ENCODE measurements at places on chromosomes 11 and 22.

DNA sequence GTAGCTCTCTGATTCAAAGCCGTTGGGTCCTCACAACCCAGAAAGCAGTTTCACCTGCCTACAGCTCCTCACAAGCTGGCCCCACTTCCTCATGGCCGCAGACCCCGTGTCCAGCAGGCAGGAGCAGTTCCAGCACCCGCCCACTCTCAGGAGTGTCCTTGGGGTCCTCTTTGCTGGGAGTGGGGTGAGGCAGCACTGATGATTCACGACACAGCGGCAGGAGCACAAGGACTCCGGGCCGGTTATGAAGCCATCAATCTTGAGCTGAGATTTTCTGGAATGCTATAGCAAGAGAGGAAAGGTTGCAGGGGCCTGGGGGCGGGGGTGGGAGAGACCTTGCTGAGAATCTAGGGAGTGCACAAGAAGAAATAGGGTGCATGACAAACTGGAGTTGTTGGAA lies 311.2 kb downstream of the NXPE2 start:
- DNase-seq, result no peak
- no peak overlapping the region for H3K4me3 ChIP-seq
- H3K4me1 ChIP-seq, result no peaks in the 10 kb centered on the region
- H3K27ac ChIP-seq, result no peak overlapping the region
- no peaks in the 10 kb centered on the region for H3K27me3 ChIP-seq

DNA sequence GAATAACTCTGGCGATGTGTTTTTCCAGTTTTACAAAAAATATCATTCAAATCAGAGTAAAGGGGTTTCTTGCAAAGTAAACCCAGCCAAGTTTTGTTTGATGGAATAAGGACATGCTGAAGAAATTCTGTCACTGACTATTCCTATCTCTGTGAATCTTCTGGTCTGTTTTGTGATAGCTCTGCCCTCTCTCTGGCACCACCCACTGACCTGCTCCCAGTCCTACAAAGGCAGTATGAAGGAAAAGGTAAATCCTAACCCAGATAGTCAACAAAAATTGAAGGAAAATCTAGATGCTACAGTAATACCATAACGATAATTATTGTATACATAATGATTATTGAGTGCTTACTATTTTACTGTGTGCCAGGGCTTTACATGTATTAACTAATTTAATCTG lies 76.3 kb upstream of the TP53AIP1 start:
- H3K4me3 ChIP-seq, result no peak overlapping the region
- H3K27me3 ChIP-seq, result no peaks in the 10 kb centered on the region
- peaks cover 1% of the 10 kb centered on the region for H3K36me3 ChIP-seq
- DNase-seq, result no peak
- H3K27ac ChIP-seq, result no peak overlapping the region

- H3K4me3 ChIP-seq, result no peak overlapping the region
- H3K27me3 ChIP-seq, result peaks cover 10% of the 10 kb centered on the region
- no peak for DNase-seq
- no peaks in the 10 kb centered on the region for H3K36me3 ChIP-seq
- H3K27ac ChIP-seq, result no peak overlapping the region
Observed at GRCh38 chr11:115349335-115350017, 154.7 kb downstream of the CADM1 start.

DNA sequence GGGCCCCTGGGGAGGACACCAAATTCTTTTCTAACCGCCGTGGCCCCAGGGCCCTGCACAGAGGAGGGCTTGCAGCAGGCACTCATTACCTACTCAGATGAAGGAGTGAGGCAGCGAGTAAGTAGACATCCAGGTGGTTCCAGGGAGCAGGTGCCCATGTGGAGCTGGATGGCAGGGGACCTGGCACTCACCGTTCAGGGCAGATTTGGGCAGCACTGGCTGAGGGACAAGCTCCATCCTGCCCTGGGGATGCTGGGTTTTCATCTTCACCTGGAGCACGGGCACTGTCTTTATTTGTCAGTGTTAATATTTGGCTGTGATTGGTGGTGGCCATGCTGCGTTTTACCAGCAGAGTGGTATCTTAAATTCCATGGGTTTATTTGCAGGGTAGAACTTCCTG lies 1182.7 kb downstream of the BRD1 start:
- no peak for DNase-seq
- no peak overlapping the region for H3K4me3 ChIP-seq
- no peak overlapping the region for H3K27ac ChIP-seq
- no peaks in the 10 kb centered on the region for H3K36me3 ChIP-seq
- no peaks in the 10 kb centered on the region for H3K27me3 ChIP-seq

DNA sequence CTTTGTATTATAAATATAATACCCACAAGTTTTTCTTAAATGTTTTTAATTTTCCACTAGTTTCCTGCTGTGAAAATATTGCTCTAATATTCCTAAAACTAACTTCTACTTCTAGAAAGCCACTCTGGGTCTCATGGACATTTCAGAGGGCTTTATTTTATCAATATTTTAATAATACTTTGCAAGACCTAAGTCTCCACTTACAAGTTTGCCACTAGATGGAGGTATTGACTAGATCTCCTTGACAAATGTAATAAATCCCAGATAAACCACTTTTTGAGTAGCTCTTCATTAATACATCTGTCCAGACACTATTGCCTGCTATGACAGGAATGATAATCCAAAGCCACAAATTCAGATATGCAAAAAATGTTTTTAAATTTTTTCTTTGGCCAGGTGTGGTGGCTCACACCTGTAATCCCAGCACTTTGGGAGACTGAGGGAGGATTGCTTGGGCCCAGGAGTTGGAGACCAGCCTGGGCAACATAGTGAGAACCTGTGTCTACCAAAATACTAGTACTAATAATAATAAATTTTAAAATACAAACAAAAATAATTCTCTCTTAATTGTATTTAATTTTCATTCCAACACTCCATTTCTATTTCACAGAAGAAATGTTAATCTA lies 3.5 kb upstream of the ACAT1 start:
- DNase-seq, result no peak
- H3K27ac ChIP-seq, result no peak overlapping the region
- no peak overlapping the region for H3K4me3 ChIP-seq
- no peaks in the 10 kb centered on the region for H3K27me3 ChIP-seq
- peaks cover 10% of the 10 kb centered on the region for H3K4me1 ChIP-seq

DNA sequence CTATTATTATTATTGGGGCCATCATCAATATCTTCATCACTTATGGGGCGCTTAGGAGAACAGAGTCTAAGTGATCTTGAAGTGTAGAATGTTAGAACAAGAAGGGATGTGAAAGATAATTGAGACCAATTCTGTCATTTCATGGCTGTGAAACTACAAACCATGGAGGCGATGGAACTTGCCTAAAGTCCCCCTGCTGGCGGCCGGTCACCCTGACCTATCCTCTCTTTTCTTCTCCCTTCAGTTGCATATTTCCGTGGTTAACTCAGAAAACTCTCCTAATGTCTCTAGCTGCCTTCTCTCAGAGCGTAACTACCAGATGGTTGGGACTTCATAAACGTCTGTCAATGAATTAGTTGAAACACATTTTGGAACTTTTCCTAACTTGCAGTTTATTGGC lies 6.6 kb upstream of the OR4B1 start:
- H3K4me3 ChIP-seq, result no peak overlapping the region
- H3K4me1 ChIP-seq, result peaks cover under 1% of the 10 kb centered on the region
- H3K27me3 ChIP-seq, result peaks cover 40% of the 10 kb centered on the region
- no peaks in the 10 kb centered on the region for H3K36me3 ChIP-seq
- no peak for DNase-seq

- peak overlapping the region; percentile 75 for H3K27ac ChIP-seq
- peak overlapping the region; percentile 20 for H3K4me3 ChIP-seq
- H3K36me3 ChIP-seq, result peaks cover 17% of the 10 kb centered on the region
- no peaks in the 10 kb centered on the region for H3K27me3 ChIP-seq
- no peak for DNase-seq
Observed at GRCh38 chr11:13315517-13316432, 38.2 kb downstream of the BMAL1 start.

- peaks cover 71% of the 10 kb centered on the region for H3K4me1 ChIP-seq
- DNase-seq, result peak; percentile 61
- H3K36me3 ChIP-seq, result peaks cover 5% of the 10 kb centered on the region
- peak overlapping the region; percentile 87 for H3K4me3 ChIP-seq
- peak overlapping the region; percentile 96 for H3K27ac ChIP-seq
Observed at GRCh38 chr22:49934160-49934890, 15.9 kb downstream of the CRELD2 start.

GRCh38 chr11:125481531-125481930 lies 14.5 kb downstream of the FEZ1 start:
- DNase-seq, result no peak
- no peaks in the 10 kb centered on the region for H3K4me1 ChIP-seq
- H3K4me3 ChIP-seq, result no peak overlapping the region

DNA sequence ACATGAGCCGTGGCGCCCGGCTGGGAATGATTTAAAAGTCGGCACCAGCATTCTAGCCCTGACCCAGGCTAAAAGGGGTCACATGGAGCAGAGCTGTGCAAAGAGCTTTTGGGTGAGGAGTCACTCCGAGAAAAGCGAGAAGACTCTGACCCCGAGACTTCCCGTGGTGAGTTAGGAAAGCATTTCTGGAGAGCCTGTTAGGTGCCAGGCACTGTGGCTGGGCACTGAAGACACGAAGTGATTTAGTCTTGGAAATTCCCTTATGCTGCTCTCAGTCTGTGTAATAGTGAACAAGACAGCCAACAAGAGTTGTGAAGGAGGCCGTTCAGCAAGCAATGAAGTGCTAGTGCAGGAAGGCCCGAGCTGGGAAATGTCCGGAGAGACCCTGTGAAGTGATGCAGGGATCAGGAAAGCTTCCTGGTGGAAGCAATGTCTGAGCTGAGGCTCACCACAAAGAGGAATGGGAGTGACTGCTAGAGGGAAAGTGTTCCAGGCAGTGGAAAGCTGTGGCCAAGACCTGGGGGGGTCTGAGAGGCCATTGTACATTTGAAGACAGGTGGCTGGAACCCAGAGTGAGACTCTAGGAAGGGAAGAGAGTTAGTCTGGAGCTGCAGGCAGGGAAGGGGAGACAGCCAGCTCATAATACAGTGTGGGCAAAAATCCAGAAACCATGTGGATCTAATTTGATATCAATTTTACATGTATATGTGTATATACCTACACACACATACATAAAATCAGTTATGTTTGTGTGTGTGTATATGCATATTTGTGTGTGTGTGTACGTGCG lies 31.6 kb downstream of the MARK2 start:
- H3K36me3 ChIP-seq, result peaks cover 11% of the 10 kb centered on the region
- no peak for DNase-seq
- H3K27ac ChIP-seq, result no peak overlapping the region
- H3K4me3 ChIP-seq, result peak overlapping the region; percentile 62

- peaks cover 19% of the 10 kb centered on the region for H3K27me3 ChIP-seq
- no peaks in the 10 kb centered on the region for H3K36me3 ChIP-seq
- peaks cover 7% of the 10 kb centered on the region for H3K4me1 ChIP-seq
- DNase-seq, result no peak
Observed at GRCh38 chr11:94507485-94507884, 4.8 kb upstream of the C11orf97 start.

GRCh38 chr11:27118949-27119348 lies 78.3 kb downstream of the BBOX1 start:
- no peak for DNase-seq
- no peaks in the 10 kb centered on the region for H3K4me1 ChIP-seq
- H3K4me3 ChIP-seq, result no peak overlapping the region
- H3K36me3 ChIP-seq, result no peaks in the 10 kb centered on the region
- H3K27me3 ChIP-seq, result no peaks in the 10 kb centered on the region

- H3K27ac ChIP-seq, result no peak overlapping the region
- DNase-seq, result no peak
- no peaks in the 10 kb centered on the region for H3K36me3 ChIP-seq
Observed at GRCh38 chr11:15836795-15837194, 519.6 kb downstream of the SOX6 start.

GRCh38 chr22:48961705-48962104 lies 866.0 kb downstream of the BRD1 start:
- H3K4me3 ChIP-seq, result no peak overlapping the region
- no peak for DNase-seq
- H3K4me1 ChIP-seq, result no peaks in the 10 kb centered on the region
- H3K27ac ChIP-seq, result no peak overlapping the region
- no peaks in the 10 kb centered on the region for H3K36me3 ChIP-seq

GRCh38 chr11:123062892-123063825 lies 1.2 kb upstream of the HSPA8 start:
- H3K4me3 ChIP-seq, result peak overlapping the region; percentile 99

GRCh38 chr11:113022262-113022661 lies 61.0 kb downstream of the NCAM1 start:
- H3K27me3 ChIP-seq, result no peaks in the 10 kb centered on the region
- no peaks in the 10 kb centered on the region for H3K36me3 ChIP-seq
- no peak overlapping the region for H3K4me3 ChIP-seq
- H3K27ac ChIP-seq, result no peak overlapping the region

GRCh38 chr11:2149864-2150847 lies 10.9 kb downstream of the INS start:
- no peak for DNase-seq
- peaks cover 84% of the 10 kb centered on the region for H3K27me3 ChIP-seq
- H3K4me3 ChIP-seq, result no peak overlapping the region
- no peak overlapping the region for H3K27ac ChIP-seq

Data from stimulated activated naive B cell treated with anti-CD40 and anti-IgM and Interleukin-4, amounts not matched to agents 10 μg/mL and 1 μg/mL and 100 μg/mL, for 72 hours (primary cell).